ENCODE measurements at places on chromosomes 11 and 22.

GRCh38 chr11:10298342-10298741 lies 4.3 kb upstream of the SBF2 start:
- DNase-seq = no peak

- DNase-seq = no peak
These were observed 25.8 kb downstream of the DDIAS start for GRCh38 chr11:82927264-82927880.

GRCh38 chr22:17969701-17970113 lies 54.7 kb downstream of the MICAL3 start:
- DNase-seq = no peak

DNA sequence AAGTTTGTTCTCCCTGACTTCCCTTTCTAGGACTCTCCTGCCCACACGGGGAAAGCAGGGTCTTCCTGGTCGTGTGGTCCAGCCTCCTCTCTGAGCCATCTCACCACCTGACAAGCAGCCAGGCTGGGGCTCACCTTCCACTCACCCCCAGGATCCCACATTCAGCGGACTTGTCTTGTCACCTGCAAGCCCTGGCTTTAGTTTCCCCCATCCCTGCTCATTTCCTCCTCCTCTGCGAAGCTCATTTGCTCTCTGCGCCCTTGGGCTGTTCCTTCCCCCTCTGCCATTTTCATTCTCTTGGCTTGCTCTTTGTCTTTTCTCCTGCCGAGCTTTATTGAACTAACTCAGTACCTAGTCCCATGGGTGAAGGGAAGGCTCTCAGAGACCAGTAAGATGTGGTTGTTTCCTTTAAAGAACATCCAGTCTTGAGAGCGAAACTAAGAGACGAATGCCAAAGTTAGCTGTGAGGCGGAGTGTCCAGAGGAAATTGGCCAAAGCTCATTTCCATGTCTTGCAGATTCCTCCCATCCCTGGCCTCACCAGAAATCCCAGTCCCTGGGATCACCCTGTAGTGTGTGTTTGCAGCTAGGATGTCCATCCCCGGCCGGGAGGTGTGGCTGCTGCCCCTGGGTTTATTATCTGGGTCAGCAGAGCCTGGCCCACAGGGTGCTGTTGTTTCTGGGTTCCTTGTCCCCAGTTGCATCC lies 2.0 kb downstream of the ST14 start:
- no peak for DNase-seq

DNA sequence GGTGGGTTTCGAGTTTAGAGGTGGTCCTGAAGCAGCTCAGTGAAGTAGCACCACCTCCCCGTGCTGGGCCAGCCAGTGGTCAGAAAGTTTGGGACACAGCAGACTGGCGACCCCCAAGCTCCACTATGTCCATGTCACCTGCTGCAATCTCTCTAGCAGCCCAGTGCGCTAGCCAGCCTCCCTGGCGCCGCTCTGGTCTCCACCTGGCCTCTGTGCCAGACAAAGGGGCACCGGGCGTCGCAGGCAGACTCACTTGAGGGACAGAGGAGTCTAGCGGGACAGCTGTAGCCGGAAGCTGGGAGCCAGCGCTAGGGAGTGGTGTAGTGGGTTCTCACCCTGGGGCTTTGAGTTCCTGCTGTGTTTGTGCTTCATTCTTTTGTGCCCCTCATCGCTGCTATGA lies 25.5 kb downstream of the MYBPC3 start:
- no peak for DNase-seq

GRCh38 chr11:120219232-120219937 lies 8.6 kb downstream of the OAF start:
- no peak for DNase-seq

GRCh38 chr22:37906364-37907008 lies 389 bp downstream of the MICALL1 start:
- peak; percentile 11 for DNase-seq

GRCh38 chr11:15347969-15348734 lies 233.4 kb downstream of the INSC start:
- DNase-seq = no peak

- no peak for DNase-seq
These were observed 16.5 kb upstream of the MEN1 start for GRCh38 chr11:64826578-64827450.

DNA sequence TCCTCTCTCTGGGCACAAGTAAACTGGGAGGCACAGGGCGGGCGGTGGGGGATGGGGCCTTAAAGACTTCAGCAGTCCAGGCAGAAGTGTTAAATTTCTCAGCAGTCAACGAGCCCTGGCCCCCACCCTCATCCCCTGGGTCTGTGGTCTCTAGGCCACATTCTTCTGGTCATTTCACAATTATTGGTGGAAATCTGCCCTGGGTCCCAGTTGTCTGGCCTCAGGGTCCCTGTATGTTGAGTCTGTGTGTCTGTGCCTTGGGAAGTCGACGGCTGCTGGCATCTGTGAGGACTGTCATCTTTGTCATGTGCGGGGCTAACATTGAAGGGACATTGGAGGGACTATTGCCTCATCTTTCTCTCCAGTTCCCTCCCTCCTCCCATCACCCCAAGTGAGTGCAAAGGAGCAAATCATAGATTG lies 1.7 kb downstream of the TSPAN18 start:
- DNase-seq = no peak

DNA sequence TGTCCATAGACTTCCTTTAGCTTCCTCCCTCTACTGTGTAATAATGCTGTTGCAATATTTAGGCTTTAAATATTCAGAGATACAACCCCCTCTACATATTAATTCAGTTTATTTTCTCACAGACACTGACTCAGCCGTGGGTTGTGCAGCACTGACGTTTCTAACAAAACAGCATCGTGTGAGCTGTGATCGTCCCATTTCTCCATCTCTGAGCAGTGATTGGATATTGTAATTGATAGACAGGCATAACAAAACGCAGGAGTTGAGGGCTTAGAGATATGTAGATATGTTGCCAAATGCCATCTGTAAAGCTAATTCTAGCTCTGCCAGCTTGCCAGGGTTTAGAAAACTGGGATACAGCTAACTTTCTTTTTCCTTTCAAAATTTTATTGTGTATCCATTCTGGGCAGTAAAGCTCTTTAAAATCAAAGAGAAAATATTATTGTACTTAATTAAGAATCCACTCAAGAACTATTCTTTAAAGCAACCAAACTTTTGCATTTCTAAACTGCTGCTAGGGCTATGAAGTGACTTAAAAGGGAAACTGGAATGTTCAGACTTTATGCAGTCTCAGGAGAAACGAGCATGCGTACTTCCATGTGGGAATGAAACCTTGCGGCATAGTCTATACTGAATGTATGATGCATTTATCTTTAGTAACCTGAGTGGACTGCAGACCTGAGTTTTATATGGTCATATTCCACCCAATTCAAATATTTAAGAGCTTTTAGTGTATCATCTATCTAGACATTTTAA lies 22.7 kb downstream of the BTBD10 start:
- no peak for DNase-seq

DNA sequence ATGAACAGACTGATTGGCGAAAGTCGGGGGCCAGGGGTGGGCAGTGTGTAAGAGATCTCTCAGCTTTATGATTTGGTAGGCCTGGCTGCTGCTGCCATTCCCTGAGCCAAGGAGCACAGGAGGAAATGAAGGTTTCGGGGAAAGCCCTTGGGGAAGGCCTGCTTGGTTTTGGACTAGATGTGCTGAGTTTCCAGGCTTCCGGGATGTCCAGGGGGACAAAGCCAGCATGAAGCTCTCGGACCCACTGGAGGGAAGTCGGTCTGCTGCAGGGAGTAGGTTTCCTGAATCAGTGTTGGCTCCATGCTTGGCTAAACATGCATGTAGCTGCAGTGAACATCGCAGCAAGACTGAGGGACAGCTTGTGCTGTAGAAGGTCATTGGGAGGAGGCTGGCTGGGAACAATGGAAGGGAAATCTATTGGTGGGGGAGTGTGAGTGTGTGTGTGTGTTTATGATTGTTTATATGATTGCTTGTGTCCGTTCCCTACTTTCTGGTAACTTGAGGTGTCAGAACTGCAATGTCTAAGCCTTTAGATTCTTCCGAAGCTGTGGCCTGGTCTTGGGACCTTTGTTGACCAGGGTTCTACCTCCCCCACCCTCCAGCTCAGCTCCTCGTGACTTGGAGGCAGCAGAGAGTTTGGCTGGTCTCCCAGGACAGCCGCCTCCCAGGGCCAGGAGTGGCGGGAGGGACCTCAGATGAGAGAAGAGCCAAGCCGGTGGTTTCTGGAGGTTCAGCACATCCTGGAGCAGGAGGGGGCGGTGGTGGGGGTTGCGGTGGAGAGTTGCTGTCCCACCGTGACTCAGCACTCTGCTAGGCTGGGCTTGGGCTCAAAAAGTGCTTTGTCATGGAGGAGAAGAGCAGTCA lies 4.0 kb upstream of the FTH1 start:
- no peak for DNase-seq

DNA sequence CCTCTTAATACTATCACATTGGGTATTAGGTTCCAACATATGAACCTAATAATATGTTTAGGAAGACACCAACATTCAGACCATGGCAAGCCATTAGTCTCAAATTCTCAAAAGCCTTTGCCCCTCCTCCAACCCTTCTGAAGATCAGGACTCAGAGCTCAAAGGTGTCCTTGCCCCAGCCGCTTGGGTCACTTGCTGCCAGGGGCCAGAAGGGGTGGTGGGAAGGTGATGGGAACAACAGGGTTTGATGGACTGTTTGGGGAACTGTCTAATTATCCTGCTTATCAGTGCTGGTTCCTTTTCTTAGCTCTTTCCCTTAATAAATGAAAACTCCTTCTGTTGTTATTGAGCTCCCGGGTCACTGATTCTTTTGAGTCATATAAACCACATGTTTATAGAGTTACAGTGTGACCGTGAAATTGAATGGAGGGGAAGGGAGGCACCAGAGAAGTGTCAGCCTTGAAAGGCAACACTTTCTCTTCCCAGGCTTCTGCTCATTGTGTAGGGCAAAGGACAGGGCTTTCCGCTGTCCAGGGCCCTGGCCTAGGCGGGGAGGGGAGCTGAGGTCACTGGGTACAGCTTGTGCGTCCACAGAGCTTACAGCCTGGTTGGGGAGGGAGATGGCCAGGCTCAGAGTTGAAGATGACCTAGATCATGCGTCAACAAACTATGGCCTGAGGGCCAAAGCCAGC lies 105.1 kb downstream of the FBXO7 start:
- DNase-seq = no peak

DNA sequence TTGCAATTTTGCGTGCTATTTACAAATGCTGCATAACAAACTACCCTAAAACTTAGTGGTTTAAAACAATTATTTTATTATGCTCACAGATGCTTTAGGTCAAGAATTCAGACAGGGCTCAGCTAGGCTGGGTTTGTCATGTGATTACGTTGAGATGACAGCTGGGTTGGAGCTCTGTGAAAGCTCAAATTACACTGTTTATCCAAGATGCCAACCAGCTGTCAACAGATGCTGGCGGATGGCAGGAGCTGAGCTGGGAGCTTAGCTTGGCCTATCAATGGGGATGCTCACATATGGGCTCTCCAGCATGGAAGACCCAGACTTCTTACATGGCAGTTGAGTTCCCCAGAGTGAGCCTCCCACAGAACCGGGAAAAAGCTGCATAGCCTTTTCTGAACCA lies 62.7 kb downstream of the STK33 start:
- DNase-seq = no peak

DNA sequence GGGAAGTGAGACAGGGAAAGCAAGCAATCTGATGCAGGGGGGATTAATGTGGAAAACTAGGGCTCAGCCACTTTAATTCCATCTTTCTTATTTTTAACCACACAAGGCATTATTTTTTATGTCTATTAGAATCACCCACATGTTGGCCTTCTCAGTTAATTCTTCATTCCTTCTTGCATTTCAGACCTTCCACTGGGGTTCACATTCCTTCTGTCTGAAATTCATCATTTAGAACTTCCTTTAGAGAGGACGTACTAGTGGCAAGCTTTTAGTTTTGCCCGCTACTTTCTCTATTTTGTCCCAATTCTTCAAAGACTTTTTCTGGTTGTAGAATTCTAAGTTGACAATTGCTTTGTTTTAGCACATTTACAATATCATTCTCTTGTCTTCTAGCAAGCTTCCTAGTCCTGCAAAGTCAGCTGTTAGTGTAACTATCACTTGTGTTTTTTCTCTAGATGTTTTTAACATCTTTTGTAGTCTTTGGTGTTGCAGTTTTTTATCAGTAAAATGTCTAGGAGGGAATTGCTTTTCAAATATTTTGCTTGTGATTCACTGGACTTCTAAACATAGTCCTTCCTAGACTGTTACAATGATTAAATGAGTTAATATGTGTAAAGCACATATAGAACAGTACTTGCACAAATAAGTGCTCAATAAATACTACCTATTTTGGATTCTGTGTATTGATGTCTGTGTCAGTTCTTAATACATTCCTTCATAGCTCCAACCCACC lies 5.5 kb upstream of the NNMT start:
- DNase-seq = no peak

- DNase-seq = no peak
These were observed 27.0 kb downstream of the MS4A6A start for GRCh38 chr11:60155931-60156330.

DNA sequence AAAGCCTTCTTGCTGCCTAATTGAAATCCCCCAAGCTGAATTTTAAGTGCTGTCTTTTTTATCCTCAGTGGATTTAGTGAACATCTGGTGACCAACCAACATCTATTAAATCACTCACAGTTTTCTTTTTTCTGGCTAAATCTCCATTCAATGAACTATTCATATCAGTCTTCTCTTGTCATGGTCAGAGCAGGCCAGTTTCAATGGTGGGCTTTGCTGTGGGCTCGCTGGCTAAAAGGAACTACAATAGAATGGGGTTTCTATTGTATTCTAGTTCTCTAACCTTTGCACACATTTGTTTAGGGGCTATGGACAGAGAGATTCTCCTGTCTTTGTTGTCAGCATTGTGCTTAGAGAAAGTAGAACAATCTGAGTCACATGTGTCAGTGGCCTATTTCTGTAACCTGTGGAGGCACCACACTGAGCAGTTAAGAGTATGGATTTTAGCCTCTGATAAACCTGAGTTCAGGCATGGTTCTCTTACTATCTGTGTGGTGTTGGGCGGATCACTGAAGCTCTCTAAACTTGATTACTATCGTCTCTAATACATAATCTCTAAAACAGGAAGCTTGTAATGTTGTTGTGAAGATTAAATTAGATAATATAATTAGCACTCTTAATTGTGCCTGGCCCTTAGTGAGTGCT lies 94.2 kb upstream of the CADM1 start:
- DNase-seq = no peak

DNA sequence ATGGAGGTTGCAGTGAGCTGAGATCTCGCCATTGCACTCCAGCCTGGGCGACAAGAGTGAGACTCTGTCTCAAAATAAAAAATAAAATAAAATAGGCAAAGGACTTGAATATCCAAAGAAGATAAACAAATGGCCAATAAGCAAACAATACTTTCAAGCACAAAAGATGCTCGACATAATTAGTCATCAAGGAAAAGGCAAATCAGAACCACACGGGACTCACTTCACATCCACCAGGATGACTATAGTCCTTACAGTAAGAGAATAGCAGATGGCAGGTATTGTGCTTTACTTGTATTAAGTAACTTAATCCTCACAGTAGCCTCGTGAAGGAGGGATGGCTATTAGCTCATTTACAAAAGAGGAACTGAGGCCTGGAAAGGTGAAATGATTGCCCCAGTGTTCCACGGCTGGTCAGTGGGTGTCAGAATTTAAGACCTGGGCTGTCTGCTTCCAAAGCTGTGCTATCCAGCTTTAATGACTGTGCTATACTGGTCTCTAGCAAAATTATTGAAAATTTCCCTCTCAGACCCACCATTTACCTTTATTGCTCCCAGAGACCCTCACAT lies 40.2 kb upstream of the RBFOX2 start:
- DNase-seq = no peak

Data from activated naive CD4-positive, alpha-beta T cell (primary cell).